B cell (primary cell): ENCODE measurements at places on chromosomes 11 and 22. TPM values are rescaled to one million over a fixed set of nuclear protein-coding genes. Genes with fewer than 3 reads are reported as not detected.

NFAM1 gene
- polyA plus RNA-seq: 0.29 and 0.52 TPM in 2 replicates

CRYBA4 gene
- polyA plus RNA-seq: not detected in 2 replicates

MS4A3 gene
- not detected in 2 replicates for polyA plus RNA-seq

SHANK3 gene
- polyA plus RNA-seq: 0.01 TPM in 1 of 2 replicates, not detected in the other

OR52I1 gene
- polyA plus RNA-seq: not detected in 2 replicates

CD44 gene
- 204 and 261 TPM in 2 replicates for polyA plus RNA-seq

TUBA8 gene
- 2.8 and 3.4 TPM in 2 replicates for polyA plus RNA-seq

OR52A1 gene
- not detected in 2 replicates for polyA plus RNA-seq

- no peak overlapping the region for H3K27ac ChIP-seq
- H3K4me3 ChIP-seq: no peak overlapping the region
- no peaks in the 10 kb centered on the region for H3K27me3 ChIP-seq
- no peaks in the 10 kb centered on the region for H3K4me1 ChIP-seq
Observed at GRCh38 chr22:19998232-19998951, 18.2 kb downstream of the ARVCF start.

- no peaks in the 10 kb centered on the region for H3K36me3 ChIP-seq
- H3K4me1 ChIP-seq: no peaks in the 10 kb centered on the region
- H3K27me3 ChIP-seq: no peaks in the 10 kb centered on the region
- H3K27ac ChIP-seq: no peak overlapping the region
- H3K4me3 ChIP-seq: no peak overlapping the region
Observed at GRCh38 chr11:15875393-15875792, 481.0 kb downstream of the SOX6 start.

GRCh38 chr11:90855531-90855930 lies 632.7 kb upstream of the CHORDC1 start:
- no peak for DNase-seq
- no peak overlapping the region for H3K27ac ChIP-seq
- no peak overlapping the region for H3K4me3 ChIP-seq
- no peaks in the 10 kb centered on the region for H3K27me3 ChIP-seq
- H3K36me3 ChIP-seq: no peaks in the 10 kb centered on the region
- H3K4me1 ChIP-seq: no peaks in the 10 kb centered on the region

DNA sequence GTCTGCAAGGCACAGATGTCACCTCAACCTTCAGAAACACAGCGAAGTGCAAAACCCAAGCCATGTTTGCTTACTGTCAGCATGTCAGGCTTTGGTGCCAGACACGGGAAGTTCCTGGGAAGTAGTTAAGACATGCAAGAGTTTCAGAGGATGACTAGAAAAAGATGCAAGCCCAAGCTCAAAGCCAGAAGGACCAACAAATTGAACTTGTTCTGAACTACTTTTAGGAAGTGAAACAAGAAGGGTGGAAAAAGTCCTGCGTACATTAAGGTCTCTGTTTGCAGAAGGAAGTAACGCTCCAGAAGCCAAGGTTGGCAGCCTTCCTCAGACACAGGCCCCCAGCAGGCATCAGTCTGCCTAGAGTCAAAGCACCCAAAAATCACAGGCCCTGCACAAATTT lies 2.6 kb downstream of the AP1B1 start:
- peak; percentile 93 for DNase-seq
- no peaks in the 10 kb centered on the region for H3K27me3 ChIP-seq
- H3K36me3 ChIP-seq: peaks cover 4% of the 10 kb centered on the region

GRCh38 chr11:2706321-2706720 lies 6.5 kb upstream of the KCNQ1OT1 start:
- H3K27me3 ChIP-seq: no peaks in the 10 kb centered on the region
- peaks cover 14% of the 10 kb centered on the region for H3K4me1 ChIP-seq
- H3K4me3 ChIP-seq: no peak overlapping the region
- no peak for DNase-seq
- H3K27ac ChIP-seq: no peak overlapping the region

DNA sequence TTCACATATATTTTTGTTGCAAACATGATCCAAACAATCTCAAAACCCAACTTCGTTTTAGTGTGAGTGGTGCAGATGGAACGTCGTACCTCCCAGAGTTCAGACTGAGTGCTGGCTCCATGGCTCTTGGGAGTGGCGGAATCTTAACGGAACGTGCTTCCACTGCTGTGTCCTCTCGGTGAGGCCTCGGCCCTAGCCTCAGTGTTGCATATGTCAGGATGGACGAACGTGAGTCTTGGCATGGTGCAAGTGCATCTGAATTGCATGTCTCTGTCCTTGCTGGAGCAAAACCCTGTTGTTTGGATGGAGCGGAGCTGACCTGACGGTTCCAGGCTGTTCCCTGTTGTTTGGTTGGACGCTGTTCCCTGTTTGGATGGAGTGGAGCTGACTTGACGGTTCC lies 306.8 kb downstream of the TBC1D22A start:
- H3K36me3 ChIP-seq: no peaks in the 10 kb centered on the region
- DNase-seq: no peak
- H3K27me3 ChIP-seq: no peaks in the 10 kb centered on the region
- no peak overlapping the region for H3K4me3 ChIP-seq
- no peaks in the 10 kb centered on the region for H3K4me1 ChIP-seq
- no peak overlapping the region for H3K27ac ChIP-seq

DNA sequence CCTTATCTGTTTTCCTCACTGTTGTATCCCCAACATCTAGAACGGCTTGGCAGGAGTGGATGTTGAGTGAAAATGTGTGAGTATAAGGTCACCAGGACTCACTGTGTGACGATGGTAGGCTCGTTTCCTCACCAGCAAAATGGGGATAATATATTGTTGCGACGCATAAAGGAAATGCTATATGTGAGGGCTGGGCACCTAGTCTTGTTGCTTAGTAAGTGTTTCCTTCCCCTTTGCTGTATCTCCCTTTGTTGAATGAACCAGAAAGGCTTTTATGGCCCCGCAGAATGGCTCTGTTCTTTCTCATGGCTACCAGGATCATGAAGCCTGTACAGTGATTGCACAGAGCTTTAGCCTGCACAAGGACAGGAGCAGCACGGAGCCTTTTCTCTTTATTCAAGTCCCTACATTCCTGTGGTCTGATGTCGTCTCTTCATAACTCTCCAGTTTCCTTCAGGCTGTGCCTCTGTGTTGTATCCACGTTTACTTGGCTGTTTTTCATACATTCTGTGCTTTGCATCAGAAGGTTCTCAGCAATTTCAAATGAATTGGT lies 5.4 kb downstream of the TNRC6B start:
- peaks cover 40% of the 10 kb centered on the region for H3K4me1 ChIP-seq
- H3K27me3 ChIP-seq: no peaks in the 10 kb centered on the region
- H3K36me3 ChIP-seq: no peaks in the 10 kb centered on the region
- peak overlapping the region; percentile 64 for H3K27ac ChIP-seq
- DNase-seq: peak; percentile 37

DNA sequence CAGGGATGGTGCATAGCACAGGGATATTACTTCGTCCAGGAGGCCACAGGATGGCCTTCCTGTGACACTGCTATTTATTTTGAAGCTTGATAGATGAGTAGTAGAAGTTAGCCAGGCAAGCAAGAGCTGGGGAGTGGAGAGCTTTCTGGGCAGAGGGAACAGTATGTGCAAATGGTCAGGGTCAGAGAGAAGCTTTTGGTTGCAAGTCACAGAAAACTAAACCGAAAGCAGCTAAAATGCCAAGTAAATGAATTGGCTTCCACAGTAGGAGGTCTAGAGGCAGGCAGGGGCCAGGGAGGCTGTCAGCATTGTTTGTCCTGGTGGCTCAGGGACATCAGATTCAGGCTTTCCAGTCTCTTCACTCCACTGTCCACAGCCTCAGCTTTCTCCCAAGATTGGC lies 247.5 kb downstream of the GRIK4 start:
- no peak for DNase-seq
- H3K4me3 ChIP-seq: no peak overlapping the region
- no peaks in the 10 kb centered on the region for H3K4me1 ChIP-seq
